ENCODE measurements at places on chromosomes 2 and 18.

GRCh38 chr18:55713707-55714106 is 125.7 kb upstream of the TCF4 start:
- no peak for DNase-seq

DNA sequence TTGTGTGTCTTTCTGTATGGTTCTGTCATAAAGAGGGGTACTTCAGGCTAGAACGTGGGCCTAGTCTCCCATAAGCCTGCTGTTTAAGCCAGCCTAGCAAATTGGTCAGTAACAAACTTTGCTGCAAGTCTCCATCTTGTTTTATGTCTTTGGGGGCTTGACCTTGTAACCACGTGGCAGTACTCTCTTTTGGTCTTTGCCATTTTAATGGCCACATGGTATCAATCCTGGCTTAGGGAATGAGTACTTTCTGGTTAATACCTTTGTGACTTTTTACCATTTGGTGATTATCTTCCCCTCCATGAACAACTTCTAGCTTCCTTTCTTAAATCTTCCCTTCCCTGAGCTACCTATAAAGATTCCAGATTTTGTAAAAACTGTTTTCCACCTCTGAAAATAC is 148.3 kb downstream of the GCA start:
- DNase-seq = no peak

DNA sequence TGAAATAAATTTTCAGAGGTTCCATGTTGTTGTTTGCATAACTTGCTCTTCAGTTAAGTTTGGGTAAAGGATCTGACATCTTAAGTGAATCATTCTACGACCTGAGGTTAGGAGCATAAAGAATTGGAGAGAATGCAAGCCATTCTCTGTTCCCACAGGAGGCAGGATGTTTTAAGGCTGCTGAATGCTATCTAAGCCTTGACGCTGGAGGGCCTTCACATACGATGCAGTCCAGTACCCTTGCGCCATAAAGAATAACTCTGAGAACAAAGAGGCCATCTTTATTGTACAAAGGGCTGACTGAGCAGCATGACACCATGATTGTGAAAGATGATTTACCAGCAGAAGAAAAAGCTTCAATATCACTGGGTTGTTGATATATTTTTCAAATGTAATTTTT is 198.4 kb downstream of the NYAP2 start:
- no peak for DNase-seq

DNA sequence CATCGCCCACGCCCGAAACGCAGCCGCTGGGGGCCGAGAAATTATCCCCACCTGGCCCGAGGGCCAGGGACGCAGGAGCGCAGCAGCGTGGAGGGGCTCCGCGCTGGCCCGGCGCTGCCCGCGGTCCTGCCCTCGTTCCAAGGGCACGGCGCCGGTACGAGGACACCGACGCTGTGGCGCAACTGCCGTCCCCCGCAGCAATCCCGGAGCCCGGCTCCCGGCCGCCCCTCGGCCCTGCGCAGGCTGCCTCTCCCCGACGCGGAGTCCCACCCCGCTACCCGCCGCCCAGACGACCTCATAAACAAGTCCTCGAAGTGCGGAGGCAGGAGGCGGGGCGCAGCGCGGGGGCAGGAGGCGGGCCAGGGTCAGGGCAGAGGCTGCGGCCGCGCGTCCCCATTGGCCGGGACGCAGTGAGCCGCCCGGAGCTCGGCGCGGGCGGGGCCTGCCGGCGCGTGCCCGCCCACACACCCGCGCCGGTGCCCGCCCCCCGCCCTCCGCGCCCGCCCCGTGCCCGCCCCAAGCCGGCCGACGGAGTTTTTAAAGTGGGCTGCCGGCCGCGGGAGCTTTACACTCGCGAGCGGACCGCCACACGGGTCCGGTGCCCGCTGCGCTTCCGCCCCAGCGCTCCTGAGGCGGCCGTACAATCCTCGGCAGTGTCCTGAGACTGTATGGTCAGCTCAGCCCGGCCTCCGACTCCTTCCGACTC is at the start of gene EPAS1:
TSS of gene EPAS1 (plus strand) at position 568 of the 706 bp plus-strand sequence. CDS start 505 bp downstream, outside the sequence.
- DNase-seq = peak; percentile 28

- no peak for DNase-seq
Measured at GRCh38 chr18:55446996-55447671, 140.9 kb downstream of the TCF4 start.

- no peak for DNase-seq
Measured at GRCh38 chr2:3379339-3379646, 201 bp upstream of the TRAPPC12 start.

DNA sequence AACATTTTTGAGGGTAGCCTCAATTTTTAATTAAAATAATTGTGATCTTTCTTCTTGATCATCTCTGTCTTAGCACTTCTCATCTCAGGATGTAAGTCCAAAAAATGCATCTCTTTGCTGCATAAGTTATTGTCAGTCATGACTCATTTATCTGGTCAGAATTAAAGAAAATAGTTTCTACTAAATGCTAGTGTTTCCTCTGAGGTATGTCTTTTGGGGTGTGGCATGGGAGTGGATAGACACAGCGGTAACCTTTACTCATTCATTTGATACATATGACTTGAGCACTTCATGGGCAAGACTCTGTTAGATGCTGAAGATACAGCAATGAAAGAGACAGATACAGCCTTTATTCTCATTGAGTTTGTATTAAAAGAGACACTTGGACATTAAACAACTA is 284.7 kb downstream of the IRS1 start:
- no peak for DNase-seq

DNA sequence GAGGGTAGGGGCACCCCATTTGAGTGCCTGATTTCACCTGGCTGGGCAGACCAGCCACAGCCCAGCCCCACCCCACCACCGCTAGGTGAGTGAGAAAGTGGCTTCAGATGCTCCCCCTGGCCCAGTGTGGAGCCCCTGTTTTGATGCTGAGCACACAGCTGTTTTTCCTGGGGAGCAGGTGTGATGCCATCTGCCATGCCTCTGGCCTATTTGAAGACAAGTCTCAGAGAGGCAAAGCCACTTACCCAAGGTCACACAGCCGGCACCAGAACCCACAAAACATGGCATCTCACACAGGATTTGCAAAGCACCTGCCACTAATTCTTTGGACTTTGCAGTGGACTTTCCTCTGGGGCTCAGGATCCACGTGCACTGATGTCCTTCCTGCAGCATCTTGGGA is 131.3 kb downstream of the INHBB start:
- no peak for DNase-seq

- peak; percentile 98 for DNase-seq
Measured at GRCh38 chr2:191885098-191885497, 38.2 kb upstream of the CAVIN2 start.

- no peak for DNase-seq
Measured at GRCh38 chr2:18180031-18180610, 301.7 kb downstream of the KCNS3 start.

GRCh38 chr2:66555501-66556324 is 120.8 kb downstream of the MEIS1 start:
- no peak for DNase-seq

GRCh38 chr18:7388741-7389140 is 157.9 kb downstream of the LRRC30 start:
- no peak for DNase-seq

DNA sequence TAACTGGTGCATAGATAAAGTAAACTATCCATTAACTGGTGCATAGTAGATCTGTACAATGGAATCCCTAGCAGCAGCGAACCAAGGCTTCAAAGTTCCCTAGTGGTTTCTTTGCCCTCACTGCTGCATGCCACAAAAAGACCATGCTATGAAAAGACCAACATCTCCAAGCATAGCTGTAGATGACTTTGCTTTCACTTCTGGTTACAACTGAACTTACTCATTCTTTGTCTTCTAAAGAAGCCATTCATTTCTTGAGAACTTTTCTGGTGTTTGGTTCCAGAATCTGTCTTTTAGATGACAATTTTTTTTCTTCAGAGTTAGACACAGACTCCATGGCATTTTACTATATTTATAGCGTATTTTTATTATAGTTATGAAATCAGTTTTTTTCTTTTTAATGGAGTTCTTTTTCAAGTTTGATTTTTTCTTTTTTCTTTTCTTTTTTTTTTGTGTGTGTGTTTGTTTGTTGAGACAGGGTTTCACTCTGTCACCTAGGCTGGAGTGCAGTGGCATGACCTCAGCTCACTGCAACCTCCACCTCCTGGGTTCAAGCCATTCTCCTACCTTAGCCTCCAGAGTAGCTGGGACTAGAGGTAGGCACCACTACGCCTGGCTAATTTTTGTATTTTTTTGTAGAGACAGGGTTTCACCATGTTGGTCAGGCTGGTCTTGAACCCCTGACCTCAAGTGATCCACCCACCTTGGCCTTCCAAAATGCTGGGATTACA is 63.6 kb downstream of the SLC35F5 start:
- DNase-seq = no peak

DNA sequence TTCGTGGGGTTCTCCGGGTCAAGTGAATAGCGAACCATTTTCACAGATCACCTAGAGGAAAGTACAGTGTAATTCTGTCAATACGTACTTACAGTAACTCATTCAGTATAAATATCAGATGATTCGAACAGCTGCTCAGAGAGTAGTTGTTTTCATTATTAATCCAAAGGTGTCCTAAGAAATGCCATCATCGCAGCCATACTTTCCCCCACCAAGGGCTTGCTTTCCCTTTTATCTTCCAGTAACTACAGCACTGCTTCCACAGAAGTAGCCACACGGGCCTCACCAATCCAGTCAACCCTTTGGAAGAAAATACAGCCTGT is 4.5 kb upstream of the C18orf32 start:
- DNase-seq = no peak

- no peak for DNase-seq
Measured at GRCh38 chr2:145023334-145023934, 503.5 kb upstream of the ZEB2 start.

- DNase-seq = no peak
Measured at GRCh38 chr2:178220814-178221213, 26.5 kb downstream of the OSBPL6 start.

GRCh38 chr2:43841949-43842865 is 3.4 kb downstream of the ABCG8 start:
- no peak for DNase-seq

GRCh38 chr2:51028829-51029228 is 3.1 kb downstream of the NRXN1 start:
- DNase-seq = no peak

GRCh38 chr2:181305301-181306123 is 151.7 kb upstream of the ITGA4 start:
- DNase-seq = peak; percentile 32

GRCh38 chr2:209208211-209208610 is 215.6 kb upstream of the MAP2 start:
- DNase-seq = no peak

DNA sequence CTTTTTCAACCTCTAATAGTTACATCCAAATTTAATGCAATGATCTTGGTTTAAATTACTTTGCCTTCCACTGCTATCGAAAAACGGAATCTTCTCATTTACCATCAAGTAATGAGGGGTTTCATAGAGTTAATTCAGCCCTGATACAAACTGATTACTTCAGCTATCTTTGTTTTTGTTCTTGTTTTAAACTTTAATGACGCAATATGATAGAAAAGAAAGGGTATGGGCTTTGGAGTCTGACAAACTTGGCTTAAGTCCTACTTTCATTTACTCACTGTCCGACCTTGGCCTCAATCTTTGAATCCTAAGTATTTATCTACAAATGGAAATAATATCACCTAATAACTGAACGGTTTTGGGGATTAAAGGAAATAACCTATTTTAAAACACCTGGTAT is 16.1 kb downstream of the ADAM17 start:
- DNase-seq = no peak

DNA sequence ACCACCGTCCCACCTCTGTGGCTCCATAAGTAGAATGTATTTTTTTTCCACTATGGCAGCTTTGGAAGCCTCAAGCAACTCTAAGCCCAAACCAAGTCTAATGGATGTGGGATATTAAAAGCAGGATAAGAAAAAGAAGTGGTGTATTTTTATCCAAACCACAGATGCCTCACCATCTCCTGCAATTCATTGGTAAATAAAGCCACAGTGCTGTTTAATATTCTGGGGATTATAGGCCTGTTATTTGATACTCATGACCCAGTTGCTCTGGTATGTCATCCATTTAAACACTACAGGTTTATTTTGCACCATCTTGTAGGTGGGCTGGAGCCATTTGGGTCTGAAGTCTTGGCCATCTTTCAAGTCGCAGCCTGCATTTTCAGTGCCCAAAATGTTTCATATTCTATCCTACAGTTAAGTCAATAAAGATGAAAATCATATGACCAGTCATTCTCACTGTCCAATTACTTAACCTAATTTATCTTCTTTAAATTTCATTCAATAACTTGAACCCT is 279.5 kb upstream of the EPHA4 start:
- no peak for DNase-seq

- no peak for DNase-seq
Measured at GRCh38 chr18:30676053-30676480, 366.5 kb downstream of the DSC3 start.

GRCh38 chr18:30917651-30918050 is 124.9 kb downstream of the DSC3 start:
- no peak for DNase-seq

DNA sequence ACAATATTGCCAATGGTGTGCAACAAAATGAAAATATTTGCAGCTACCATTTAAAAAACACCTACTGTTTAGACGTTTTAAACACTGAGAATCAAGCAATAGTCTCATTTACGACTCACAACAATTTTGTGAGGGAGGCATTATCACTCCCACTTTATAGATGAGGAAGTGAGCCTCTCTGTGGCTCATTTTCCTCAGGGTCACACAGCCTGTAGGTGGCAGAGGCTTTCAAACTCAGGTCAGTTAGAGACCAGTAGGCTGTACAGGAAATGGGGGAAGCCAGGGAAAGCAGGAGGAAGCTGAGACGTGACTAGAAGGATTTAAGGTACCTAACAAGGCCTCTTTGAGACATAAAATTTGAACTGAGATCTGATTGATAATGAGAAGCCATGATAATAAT is 95.0 kb upstream of the ZNF521 start:
- DNase-seq = no peak

GRCh38 chr2:147917161-147917560 is 72.3 kb downstream of the ACVR2A start:
- no peak for DNase-seq

DNA sequence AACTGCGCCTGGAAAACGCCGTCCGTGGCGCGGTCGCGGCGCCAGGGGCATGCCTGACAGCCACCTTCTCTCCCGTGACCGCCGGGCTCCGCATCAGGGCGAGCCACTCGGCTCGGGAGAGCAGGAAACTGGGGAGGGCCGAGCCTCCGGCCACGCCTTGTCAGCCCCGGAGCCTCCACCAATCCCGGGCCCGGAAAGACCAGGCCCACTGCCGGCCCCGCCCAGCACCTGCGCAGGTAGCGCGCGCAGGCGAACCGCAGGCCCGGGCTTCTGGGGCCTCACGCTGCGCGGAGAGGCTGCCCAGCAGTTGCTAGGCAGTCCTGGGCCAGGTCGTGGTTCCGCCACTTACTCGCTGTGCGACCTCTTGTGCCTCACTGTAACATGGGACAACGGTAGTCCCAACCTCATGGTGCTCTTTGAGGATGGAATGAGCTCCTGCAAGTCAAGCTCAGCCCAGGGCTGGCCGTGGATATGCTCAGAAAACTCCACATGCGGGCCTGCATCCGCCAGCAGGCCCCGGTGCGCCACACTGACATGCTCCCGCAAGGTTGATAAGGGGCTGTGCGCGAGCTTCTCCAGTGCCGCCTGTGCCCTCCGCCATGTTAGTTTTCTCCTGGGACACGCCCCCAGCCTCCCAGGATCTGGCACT is 97.1 kb downstream of the INHBB start:
- DNase-seq = no peak
